ENCODE measurements at places on chromosomes 2 and 18.

GRCh38 chr2:54308186-54308585 lies 52.2 kb upstream of the TSPYL6 start:
- DNase-seq = no peak

- no peak for DNase-seq
Observed at GRCh38 chr2:118240276-118240675, 152.0 kb downstream of the INSIG2 start.

DNA sequence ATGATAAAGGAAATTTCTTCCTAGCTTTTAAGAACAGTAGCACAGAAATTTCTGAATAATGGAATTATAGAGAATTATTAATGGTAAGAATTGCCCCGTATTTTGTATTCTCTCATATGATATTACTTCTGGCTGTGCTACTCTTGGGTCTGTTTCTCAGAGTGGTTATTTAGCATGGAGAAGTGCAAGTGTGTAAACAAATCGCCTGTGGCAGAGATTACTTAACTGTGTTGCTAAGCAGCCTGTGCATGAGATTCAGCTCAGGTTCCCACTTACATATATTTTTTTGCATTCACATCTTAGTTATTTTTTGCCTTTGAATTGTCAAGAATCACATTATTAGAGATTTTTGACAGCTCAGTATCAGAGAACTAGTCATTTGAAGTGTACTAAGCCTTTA lies 80.1 kb upstream of the NFATC1 start:
- DNase-seq = no peak

- DNase-seq = no peak
Observed at GRCh38 chr2:202682274-202682673, 47.5 kb downstream of the FAM117B start.

GRCh38 chr2:171986778-171987177 lies 13.0 kb upstream of the METAP1D start:
- no peak for DNase-seq

DNA sequence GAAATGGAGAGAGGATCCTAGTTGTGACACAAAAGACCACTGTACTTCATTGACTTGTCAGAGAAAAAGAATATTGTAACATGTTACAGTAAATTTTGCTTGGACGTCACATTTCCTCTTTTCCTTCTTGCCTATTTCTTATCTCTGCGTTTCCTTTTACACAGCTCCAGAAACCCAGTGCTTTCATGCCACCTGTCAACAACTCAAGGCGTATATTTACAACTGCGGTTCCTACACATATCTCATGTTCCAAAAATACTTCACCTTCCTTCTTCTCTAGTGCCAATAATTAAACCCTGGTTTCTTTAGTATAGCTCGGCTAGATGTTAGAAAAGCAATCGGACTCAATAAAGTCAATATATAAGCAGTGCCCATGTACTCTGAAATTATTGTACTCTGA lies 911.5 kb upstream of the FSHR start:
- no peak for DNase-seq

- DNase-seq = no peak
Observed at GRCh38 chr2:122023059-122023864, 267.8 kb downstream of the TSN start.

DNA sequence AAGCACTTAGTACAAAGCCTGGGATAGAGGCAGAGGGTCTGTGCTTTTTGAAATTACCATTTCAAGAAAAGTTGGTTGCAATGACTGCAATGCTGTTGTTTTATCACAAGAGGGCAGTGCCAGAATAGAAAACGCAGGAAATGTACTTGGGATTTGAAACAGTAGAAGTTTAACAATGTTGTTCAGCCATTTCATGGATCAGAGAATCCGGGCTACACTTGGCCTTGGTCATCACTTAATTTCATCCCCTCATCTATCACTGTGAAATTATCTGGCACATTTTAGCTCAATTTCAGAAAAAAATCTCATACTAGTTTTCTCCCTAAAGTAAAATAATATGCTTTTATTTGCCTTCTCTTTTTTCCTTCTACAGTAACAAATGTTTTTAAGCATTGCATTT lies 70.8 kb downstream of the RAPGEF4 start:
- DNase-seq = no peak

DNA sequence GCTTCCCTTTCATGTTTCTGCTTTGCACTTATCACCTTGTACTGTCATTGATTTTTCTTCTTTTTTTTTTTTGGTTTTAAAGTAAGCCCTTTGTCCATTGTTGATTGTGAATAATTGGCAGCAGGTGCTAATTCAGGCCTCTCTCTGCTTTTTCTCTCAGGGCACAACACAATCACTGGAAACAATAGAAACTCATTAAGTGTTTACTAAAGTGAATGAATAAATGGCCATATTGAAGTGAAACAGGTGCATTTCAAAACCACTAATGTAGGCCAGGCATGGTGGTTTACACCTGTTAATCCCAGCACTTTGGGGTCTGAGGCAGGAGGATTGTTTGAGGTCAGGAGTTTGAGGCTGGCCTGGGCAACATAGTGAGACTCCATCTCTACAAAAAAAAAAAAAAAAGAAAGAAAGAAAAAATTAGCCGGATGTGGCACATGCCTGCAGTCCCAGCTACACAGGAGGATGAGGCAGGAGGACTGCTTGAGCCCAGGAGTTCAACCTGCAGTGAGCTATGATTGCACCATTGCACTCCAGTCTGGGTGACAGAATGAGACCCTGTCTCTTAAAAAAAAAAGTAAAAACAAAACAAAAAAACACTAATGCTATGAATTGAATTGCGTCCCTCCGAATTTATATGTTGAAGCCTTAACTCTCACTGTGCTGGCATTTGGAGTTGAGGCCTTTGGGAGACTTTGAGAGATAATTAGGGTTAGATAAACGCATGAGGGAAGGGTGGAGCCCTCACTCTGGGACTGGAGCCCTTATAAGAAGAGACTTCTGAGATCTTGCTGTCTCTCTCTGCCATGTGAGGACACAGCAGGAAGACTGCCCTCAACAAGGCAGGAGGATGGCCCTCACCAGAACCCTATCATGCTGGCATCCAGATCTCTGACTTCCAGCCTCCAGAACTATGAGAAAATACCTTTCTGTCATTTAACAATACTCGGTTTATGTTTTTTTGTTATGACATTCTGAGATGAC lies 19.9 kb downstream of the SLC38A11 start:
- no peak for DNase-seq

- no peak for DNase-seq
Observed at GRCh38 chr2:204611017-204611631, 65.8 kb downstream of the PARD3B start.

GRCh38 chr2:220994846-220995245 lies 577.3 kb downstream of the EPHA4 start:
- DNase-seq = no peak

DNA sequence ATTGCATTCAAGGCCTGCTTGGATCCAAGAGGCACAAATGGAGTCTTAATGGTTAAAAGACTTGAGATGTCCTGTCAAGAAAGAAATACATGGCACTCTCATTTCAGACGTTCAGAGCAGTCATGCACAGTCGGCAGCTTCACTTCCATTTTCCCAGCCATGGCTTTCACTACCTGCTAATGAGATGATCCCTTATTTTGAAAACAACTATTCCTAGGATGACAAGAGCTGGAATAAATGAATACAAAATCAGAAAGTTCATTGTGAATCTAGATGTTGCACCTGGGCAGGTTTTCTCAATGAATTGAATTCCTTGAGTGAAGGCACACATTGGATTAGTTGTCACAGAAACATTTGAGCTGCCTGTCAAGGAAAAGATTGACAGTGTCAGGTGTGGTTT lies 25.7 kb downstream of the ABCG5 start:
- DNase-seq = no peak

DNA sequence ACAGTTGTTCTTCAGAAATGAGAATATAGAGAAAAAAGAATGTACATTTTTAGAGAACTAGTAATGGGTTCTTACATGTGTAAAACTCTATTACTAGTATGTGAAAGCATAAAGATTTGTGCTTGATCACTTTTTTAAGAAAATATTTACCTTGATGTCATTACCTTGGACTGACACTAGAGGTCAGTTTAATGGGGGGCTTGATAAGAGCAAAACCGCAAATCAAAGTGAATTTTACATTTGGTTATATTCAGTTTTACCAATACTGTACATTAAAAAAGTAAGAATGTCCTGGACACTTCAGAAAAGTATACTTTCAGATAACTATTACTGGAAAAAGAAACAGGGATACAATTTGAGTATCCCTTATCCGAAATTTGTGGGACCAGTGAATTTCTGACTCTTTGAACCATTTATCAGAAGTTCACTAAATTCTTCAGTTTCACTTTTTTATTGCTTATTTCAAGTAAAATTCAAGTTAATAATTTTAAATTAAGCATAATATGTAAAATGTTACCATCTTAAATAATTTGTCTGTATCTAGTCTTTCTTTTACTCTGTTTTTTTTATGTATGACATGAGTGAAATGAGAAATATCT lies 1149.5 kb downstream of the DSC3 start:
- DNase-seq = no peak

DNA sequence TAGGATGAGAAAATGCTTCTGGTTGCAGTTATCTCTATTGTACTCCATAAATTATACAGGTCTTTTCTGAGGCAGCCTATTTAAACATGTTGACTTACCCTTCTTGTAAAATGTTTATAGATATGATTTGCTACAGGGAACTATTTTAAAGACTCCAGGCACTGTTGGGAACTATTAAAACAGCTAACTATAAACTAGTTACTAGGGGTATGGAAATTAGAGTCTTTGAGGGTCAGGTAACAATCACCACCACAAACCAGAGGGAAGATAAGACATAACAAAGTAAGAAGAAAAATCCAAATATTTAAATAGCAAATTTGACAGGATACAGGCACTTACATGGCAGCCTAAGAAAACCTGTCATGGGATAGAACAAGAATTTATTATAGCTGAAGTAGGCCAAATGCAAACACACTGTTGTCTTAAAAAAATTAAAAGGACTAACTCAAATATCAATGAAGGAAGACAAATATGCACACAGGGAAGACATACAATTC lies 251.0 kb upstream of the CWC22 start:
- DNase-seq = no peak

GRCh38 chr2:224903621-224904020 lies 138.6 kb downstream of the DOCK10 start:
- no peak for DNase-seq

DNA sequence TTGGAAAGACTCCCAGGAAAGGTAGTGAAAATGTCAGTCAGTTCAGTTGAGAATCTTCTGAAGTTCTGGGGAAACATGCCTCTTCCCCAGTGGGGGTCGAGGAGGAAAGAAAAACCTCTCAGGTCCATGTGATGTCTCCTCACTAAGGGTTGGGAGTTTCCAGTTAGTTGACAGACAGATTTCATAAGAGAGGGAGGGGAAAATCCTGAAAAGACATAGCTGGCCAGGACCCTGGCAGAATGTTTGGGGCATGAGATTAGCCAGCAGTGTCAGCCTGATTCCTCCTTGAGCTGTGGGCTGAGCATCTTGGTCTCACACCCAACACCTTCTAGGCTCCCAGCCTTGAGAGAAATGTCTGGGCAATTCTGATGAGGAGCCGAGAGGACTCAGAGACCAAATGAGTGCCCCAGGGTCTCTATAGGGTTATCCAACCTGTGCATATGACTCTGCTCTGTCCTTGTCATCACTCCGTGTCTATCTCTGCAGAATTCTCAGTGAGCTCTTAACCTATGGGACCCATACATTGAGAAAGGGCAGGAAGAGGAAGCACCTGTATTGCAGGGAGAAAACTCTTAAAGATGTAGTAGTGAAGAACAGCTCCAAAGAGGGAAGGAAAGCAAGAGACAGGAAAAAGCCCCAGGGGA lies 13.9 kb downstream of the BMP10 start:
- DNase-seq = no peak

- DNase-seq = no peak
Observed at GRCh38 chr2:13651684-13652131, 935.0 kb downstream of the TRIB2 start.

DNA sequence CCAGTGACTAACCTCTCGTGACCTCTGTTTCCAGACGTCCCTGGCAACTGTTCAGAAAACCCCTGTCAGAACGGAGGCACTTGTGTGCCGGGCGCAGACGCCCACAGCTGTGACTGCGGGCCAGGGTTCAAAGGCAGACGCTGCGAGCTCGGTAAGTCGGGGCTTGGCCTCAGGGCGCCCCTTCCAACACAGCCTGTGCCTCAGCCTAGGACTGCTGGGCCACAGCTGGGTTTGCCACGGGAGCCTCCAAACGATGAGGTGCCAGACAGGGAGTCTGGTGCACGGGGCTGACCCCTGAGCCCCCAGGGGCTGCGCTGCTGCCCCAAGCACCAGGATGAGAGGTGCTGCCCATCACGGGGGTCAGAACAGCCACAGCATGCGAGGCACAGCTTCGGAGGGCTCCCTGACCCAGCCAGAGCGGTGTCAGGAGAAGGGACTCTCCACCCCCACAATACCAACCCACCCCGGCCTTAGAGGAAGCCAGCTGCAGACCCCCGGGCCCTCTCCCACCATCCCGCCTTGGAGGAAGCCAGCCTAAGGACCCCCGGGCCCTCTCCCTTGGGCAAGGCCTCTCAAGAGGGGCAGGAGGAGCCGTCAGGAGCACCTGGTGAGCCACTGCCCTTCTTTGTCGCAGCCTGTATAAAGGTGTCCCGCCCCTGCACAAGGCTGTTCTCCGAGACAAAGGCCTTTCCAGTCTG lies 20.3 kb downstream of the MTERF4 start:
- DNase-seq = no peak

All from stimulated activated CD8-positive, alpha-beta memory T cell treated with anti-CD3 and anti-CD28 coated beads, Interleukin-7, amount 100 ng/mL, for 1 hour (primary cell).